ENCODE measurements at places on chromosomes 5 and 9.

DNA sequence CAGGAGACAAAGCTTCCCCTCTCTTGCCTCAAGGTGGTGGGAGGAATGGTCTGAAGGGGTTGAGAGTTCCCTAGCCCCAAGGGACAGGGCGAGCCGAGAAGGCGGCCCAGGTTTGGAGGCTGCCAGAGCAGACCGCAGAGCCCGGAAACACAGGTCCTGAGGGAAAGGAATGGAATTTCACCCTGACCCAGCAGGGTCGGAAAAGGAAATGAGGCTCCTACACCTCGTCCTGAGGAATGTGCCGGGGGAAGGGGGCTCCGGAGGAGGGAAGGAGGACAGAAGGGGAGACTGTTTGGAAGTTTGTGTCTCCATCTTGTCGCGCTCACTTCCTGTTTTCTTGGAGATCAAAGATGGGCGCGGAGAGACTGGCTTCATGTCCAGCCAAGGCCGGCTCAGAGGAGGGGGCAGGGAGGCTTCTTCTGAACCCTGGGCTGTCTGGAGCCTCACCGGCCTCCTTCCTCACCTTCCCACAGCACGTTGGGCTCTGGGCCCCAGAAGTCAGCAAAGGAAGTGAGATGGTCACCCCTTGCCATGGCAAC is 9.6 kb downstream of the ENG start:
- no peak for DNase-seq

- DNase-seq = no peak
Measured at GRCh38 chr5:603081-603998, 8.8 kb upstream of the CEP72 start.

DNA sequence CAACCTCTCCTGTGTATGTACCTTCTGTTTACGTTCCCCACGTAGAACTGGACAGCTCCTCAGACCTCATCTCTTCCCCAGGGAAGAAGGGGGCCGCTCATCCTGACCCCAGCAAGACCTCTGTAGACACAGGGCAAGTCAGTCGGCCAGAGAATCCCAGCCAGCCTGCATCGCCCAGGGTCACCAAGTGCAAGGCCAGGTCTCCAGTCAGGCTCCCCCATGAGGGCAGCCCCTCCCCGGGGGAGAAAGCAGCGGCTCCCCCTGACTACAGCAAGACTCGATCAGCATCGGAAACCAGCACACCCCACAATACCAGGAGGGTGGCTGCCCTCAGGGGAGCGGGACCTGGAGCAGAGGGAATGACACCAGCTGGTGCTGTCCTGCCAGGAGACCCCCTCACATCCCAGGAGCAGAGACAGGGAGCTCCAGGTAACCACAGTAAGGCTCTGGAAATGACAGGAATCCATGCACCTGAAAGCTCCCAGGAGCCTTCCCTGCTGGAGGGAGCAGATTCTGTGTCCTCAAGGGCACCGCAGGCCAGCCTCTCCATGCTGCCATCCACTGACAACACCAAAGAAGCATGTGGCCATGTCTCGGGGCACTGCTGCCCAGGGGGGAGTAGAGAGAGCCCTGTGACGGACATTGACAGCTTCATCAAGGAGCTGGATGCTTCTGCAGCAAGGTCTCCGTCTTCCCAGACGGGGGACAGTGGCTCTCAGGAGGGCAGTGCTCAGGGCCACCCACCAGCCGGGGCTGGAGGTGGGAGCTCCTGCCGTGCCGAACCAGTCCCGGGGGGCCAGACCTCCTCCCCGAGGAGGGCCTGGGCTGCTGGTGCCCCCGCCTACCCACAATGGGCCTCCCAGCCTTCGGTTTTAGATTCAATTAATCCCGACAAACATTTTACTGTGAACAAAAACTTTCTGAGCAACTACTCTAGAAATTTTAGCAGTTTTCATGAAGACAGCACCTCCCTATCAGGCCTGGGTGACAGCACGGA is 86.7 kb downstream of the GOLPH3 start:
- DNase-seq = no peak

DNA sequence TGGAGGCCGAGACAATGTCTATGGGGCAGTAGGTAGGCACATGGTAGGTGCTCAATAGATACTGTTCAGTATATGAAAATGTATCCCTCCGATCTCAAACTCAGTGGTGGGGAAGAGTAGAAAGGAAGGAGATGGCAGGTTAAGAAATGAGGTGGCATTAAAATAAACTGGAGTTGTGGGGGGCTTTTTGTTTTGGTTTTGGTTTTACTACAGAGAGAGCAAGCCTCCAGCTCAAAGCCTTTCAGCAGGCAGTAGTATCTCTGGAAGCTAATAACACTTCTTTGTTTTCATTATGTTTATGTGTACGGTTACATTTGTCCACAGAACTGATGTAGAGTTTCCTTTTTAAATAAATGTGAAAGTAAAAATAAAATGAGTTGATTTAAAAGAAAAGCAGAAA is 8.6 kb downstream of the MFAP3 start:
- DNase-seq = no peak

DNA sequence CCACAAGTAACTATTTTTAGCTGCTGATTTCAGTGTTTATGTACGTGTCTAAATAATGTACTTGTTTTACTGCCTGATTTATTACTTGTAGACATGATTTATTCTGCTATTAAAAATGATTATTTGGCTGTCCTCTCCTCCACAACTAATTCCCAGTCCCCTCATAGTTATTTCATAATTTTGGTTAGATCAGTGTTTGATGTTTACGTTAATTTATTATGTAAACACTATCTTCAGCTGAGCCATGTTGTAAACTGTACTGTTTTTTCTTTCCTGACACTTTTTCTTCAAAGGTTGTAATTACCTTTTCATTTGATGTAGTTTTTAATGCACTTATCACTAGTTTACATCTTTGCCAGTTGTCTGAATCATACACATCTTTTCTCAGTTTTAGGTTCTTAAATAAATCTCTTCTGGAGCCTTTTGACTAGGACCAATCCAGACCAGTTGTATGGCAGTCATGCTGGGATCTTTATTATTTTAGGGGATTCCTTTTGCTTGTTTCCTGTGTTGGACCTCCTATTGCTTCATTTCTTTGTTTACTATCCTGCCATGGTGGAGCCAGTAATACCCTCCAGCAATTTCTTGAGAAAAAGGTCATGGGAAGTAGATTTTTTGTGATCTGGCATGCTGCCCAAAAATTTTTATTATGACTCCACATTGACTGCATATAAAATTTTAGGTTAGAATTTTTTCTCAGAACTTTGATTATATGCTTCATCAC is 16.1 kb downstream of the AP3S1 start:
- DNase-seq = no peak

DNA sequence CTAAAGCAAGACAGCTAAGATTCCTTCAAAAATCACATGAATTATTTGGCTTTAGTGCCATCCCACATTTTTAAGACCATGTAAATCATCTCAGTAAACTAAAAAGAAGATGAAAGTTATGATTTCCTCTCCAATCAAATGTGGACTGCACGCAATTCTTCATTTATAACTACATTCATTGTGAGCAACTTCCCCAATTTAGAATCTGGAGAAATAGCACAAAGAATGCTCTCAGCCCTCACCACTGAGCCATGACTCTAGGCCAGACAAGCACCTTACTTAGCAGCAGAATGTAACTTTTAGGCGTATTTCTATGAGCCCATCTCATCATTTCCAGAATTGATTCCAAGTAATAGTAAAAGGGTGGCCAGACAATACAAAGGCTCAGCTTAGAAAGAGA is 616.6 kb downstream of the TLE1 start:
- DNase-seq = no peak

DNA sequence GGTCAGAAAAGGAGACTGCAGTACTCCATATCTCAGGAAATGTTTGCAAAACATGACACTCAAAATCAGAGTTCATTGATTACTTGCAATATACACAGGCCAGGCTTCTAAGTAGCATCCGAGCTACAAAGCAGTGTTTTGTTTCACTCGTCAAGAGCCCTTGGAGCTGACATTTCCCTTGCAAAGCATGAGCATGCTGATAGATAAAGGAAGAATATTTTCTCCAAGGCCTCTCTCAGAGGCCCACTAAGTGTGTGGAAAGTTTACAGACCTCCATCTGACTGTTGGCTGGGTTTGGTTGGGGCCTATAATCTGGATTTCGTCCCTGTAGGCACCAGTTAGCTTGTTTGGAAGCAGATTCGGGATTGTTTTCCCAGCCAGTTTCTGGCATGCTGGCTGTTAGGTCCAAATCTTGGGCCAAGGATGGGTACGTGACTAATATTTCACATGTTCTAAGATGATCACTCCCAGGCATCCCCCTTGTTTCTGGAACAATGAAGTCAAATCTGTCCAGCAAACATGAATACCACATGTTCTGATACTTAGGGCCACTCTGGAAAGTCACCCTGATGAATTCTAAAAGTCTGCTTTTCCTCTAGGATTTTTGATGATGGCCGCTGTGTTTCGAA is 161.3 kb downstream of the RFK start:
- no peak for DNase-seq

DNA sequence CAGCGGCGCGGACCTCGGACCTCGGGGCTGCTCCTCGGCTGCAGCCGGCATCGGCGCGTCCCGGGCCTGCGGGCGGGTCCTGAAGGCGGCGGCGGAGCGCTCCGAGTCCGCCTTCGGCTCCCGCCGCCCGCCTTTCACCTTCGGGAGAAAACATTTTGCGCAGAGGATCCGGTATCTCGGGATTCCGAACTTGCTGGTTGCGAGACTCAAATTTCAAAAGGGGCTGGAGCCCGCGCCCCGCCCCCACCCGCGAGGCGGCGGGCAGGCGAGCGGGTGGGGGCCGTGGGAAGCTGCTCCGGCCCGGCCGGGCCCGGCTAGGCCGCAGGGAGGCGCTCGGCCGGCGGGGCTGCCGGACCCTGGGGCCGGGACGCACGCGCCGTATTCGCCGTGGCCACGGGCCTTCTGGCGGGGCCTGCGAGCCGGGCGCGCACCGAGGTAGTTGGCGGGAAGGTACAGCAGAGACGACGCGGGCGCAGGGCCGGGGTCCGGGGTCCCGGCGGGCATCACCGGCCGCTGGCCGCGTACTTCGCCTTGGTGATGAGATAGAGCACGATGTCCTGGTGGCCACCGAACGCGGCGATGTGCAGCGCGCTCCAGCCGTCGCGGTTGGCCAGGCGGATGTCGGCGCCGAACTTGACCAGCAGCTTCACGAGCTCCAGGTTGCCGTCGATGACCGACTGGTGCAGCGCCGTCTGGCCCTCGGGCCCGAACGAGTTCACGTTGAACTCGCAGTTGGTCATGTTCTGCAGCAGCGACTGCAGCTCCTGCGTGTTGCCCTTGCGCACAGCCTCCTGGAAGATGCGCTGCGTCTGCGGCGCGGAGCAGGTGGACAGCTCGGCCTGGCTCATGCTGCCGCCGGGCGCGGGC is 757 bp downstream of the NRARP start:
- DNase-seq = peak; percentile 70

- DNase-seq = peak; percentile 74
Measured at GRCh38 chr5:177133853-177134696, 502 bp downstream of the NSD1 start.

GRCh38 chr9:135463140-135463539 is 16.4 kb upstream of the PPP1R26 start:
- DNase-seq = no peak

- no peak for DNase-seq
Measured at GRCh38 chr5:177040814-177041420, 18.4 kb downstream of the ZNF346 start.

DNA sequence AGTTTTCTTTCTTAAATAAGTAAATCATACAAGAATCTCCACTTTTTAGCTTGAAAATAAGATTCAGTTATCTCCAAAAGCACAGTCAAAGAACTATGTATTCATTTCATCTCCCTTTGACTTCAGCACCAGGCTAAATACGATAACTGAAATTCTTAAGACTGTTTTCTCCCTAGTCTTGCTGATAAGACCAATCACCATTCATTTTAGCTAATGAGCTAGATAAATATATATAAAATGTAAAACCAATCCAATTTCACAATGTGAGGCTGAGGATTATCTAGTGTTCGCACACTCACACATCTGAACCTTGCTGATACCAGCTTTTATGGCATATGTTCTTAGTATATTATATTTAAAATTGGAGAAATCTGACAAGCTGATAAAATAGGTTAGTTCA is 17.3 kb upstream of the ZNF622 start:
- peak; percentile 70 for DNase-seq

- DNase-seq = no peak
Measured at GRCh38 chr9:97271292-97271691, 36.2 kb upstream of the CCDC180 start.

GRCh38 chr9:35227284-35227683 is 65.5 kb downstream of the UNC13B start:
- no peak for DNase-seq

DNA sequence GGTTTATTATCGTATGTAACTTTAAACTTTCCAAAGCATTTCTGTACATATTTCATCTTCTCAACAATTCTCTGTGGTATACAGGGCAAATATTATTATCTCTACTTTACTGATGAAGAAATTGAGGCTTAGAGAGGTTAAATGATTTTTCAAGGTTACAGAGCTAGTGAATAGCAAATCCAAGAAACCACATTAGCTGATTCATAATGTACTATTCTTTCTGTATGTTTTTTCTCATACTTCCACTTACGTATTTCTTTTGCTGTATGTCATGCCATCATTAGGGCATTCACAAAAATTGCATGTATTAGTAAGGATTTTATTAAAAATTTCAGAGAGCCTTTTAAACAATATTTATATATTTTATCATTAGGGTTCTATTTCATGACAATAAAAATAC is 372.4 kb upstream of the DMAC1 start:
- no peak for DNase-seq

DNA sequence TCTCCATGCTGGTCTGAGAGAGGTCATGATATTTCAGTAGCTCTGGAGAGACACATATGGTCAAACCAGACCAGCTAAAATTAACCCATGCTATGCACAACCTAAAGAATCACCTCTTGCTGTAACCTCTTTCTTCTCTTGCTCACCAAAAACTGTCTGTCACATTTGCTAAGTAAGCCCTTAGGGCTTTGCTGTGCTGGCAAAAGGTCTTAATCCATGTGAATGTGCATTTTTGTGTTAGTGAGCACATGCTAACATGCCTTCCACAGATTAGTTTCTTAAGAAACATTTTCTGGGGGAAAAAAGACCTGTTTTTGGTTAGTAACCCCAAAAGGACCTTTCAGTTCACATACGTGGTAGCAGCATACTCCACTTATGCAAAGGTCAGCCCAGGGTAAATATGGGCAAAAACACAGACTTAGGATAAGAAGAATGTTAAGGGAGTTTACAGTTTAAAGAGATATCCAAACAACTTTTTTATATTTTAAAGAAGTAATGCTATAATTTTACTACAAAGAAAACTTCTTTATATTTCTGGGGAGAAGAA is 124.2 kb upstream of the CCDC152 start:
- no peak for DNase-seq
